HT1080 (cell line): ENCODE measurements at places on chromosomes 5 and 9.

- DNase-seq = no peak
These were observed 32.1 kb downstream of the VCAN start for GRCh38 chr5:83503662-83504061.

DNA sequence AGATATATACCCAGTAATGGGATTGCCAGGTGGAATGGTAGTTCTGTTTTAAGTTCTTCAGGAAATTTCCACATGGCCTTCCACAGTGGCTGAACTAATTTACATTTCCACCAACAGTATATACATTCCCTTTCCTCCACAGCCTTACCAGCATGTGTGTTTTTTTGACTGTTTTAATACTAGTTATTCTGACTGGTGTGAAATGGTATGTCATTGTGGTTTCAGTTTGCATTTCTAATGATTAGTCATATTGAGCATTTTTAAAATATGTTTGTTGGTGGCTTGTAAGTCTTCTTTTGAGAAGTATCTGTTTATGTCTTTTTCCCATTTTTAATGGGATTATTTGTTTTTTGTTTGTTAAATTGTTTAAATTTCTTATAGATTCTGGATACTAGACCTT is 208.9 kb downstream of the CFAP90 start:
- peak; percentile 17 for DNase-seq

DNA sequence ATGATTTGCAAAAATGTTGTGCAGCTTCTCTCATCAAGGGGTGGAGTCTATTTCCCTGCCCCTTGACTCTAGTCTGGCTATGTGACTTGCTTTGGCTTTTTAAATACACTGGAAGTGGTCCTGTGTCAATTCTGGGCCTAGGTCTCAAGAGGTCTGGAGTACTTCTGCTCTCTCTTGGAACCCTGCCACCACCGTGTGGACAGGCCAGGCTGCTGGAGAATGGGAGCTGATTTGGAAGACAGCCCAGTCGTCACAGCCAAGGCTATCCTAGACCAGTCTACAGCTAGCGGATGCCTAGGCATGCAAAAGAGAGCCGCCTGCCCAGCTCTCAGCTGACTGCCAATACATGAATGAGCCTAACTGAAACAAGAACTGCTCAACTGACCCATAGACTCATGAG is 56.7 kb upstream of the CLINT1 start:
- peak; percentile 42 for DNase-seq

- no peak for DNase-seq
These were observed 208.8 kb downstream of the MAN2A1 start for GRCh38 chr5:109898269-109899162.

DNA sequence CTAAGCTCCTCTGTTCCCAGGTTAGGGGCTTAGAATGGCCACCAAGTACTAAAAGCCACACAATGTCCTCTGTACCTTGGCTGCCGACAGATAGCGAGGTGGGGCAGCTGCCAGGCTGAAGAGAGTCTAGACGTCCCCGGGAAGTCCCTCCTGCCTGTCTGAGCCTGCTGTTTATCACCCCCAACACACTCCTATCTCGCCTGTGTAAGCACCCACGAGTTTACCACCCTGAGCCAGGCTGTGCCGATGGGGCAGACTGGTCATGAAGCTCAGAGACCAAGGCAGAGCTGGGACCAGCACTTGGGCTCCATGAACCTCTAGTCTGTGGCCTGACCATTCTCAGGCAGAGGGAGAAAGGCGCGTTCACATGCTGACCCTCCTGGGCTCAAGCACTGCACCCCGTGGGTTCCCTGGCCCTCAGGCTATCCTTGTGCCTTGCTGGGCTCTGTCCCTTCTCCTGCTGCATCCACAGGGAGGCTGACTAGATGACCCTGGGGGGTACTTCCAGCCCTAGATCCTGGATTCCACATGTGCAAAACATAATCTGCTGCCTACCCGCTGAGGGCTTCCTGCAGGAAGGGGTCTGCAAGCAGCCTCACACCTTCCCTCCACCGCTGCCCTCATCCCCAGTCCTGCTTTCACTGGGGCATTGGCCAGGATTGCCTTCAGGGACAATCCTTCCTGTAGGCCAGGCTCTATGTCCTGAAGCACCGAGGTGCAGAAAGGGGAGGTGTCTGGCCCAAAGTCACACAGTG is 18.6 kb upstream of the SLC25A51 start:
- no peak for DNase-seq
